Ovary (tissue), 10 donors: ENCODE measurements at places on chromosomes 4 and X.

- no peak for DNase-seq
Measured at GRCh38 chrX:153770601-153771414, 6.8 kb downstream of the PLXNB3 start.

DNA sequence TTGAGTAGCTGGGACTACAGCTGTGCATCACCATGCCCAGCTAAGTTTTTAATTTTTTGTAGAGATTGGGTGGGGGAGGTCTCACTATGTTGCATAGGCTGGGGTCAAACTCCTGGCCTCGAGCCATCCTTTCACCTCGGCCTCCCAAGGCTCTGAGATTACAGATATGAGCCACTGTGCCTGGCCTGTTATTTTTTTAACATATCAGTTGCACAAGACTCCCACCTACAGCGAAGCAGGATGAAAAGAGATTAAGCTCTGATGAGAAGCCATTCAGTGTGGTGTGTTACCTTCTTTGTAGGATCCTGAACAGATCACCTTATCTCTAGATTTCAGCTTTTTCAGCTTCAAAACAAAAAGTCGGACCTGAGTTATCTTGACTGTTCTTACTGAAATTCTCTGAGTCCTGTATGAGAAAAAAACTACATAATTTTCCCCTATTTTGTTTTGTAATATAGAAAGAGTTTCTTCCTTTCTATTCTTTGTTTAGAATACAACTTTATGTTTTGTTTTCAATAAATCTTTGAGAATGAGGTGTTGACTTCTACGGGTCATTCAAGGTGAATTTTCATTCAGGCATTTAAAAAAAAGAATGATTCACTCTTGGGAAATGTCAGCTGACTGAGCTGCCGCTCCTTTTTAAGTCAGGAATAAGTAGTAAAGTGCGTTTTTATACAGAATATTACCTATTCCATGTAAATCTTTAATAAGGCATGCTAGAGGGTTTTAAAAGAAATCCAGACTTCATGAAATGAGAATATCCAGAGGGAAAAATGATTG lies 134.6 kb downstream of the ARSF start:
- no peak for DNase-seq

- DNase-seq: no peak
Measured at GRCh38 chr4:4254666-4255065, 6.6 kb upstream of the TMEM128 start.

DNA sequence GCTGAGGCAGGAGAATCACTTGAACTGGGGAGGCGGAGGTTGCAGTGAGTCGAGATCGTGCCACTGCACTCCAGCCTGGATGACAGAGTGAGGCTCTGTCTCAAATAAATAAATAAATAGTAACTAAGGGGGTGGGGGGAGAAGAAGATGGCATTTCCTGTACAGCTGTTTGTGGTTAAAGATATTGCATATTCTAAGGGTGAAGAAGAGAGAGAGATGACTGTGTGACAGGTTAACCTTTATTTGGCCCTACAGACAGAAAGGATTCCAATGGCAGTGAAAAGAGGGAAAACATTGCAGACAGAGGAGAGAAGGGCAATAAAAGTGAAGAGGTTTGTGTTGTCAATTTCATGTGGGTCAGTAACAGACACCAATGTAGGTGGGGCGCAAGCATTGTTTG lies 9.4 kb downstream of the TASL start:
- DNase-seq: no peak

DNA sequence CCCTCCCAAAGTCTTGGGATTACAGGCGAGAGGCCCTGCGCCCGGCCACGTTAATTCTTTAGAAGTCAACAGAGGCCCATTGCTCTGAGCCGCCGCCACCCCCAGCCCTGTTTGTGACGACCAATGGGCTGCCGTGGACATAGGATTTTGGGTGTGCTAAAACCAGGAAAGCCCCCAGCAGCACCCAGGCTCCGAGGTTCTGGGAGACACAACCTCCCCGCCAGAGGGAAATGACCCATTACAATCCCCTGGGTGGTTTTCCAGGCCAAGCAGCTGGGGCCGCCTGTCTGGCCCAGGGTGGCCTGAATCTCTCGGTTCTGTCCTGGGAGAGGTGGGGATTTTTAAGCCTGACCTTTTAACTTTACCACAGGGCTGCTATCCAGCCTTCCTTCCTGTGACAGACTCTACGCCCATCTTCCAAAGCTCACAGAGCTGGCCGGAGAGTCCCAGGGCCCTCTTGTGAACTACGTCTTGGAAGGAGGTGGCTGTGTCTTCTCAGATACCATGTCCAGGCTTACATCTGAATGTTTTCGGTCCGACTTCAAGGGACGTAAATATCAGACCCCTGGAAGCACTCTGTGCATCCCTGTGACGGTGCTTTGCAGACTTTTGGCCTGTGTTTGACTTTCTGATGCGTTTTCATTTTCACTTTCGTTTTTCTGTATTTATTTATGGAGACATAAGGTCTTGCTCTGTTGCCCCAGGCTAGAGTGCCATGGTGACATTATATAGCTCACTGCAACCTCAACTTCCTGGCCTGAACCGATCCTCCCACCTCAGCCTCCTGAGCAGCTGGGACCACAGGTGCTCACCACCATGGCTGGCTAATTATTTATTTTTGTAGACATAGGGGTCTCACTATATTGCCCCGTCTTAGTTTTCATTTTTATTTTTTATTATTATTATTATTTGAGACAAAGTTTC lies 36.0 kb downstream of the P2RY8 start:
- no peak for DNase-seq

DNA sequence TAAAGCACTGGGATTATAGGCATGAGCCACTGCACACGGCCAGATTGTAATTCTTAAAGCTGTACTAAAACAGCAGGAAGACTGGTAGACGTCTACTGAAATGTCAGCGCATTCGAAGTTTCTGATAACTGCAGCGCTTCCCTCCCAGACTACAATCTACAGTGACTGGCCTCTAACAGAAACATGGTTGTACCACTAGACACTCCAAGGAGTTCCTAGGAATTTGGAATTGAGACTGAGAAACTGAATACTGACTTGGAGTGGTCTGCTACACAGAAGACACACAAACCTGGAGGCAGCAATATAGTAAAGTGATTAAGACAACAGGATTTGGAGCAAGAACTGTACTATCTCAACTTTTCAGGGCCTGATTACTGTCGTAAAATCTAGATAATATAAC lies 937 bp downstream of the HELQ start:
- DNase-seq: no peak

DNA sequence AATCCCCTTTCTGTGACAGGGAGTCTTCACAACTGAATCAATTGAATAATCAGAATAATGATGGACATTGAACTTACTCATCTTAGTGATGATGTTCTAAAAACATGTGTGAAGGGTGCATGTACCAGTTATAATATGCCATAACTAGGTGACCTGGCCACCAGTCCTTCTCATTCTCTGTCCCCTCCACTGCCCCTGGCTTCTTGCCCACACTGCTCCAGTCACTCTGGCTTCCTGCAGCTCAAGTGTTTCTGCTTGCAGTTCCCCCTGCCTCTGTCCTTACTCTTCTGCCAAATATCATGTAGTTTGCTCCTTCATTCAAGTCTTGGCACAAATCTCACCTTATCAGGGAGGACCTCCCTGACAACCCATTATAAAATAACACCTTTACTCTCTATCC lies 168.1 kb upstream of the SLC7A11 start:
- DNase-seq: no peak

DNA sequence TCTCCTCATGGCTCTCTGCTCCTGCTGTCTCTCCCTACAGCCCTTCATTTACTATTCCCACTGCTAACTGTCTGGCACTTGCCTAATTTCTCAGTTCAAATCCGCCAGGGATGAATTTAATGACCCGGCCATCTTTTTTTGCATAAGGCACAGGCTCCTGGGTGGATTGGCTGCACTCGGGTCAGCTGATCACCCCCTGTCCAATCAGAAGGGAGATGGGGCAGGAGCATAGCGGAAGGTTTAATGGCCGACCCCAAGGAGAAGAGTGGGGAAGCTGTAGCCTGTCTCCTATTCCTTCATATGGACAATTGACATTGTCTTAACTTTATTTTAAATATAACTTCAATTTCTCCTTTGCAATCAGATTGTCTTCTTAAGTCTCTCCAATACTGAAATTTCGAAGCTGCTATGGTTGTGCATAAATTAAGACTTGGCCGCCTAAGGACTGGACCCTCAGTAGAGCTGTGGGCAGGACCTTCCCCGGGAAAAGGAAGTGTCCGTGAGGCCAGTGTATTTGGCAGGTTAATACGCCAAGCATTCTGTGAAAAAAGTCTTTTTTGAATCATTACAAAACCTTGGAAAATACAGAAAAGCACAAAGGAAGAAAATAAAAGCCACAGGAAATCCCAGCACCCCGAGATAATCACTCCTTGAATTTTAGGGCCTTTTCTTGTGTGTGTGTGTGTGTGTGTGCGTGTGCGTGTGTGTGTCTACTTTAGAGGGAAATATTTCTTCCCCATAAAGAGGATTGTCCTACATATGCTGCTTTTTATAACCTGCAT lies 55.5 kb downstream of the SMIM20 start:
- no peak for DNase-seq

DNA sequence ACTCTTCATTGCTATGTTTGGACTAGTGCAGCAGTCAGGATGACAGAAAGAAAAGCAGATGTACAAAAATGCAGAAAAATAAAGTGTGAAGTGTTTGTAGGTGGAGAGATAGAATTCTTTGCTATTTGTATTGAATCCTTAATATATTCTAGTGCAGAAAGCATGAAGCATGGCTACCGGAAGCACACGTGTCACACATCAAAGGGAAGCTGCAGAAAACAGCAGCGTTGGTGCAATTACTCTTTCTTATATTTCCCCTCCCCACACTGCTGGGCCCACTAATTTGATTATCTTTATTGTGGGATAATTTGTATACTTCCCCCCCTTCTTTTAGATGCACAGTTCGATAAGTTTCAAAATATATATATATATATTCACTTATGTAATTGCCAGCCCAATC lies 35.9 kb upstream of the TAPT1 start:
- no peak for DNase-seq

DNA sequence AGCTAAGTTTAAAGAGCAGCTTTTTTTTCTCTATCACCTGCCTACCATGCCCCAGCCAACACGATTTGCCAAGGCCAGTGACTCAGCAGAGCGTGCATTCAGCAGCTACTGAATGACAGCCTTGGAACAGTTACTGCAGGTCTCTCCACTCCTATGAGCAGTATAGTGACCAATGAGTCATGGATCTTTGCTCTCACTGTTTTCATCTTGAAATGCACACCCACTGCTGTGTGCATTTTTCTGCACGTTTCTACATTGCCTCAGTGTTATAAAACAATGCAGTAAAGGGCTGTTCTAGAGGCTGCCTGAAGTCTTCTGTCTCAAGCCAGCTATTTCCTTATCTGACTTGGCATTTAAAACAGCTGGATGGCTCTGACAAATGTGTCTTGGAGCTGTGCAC lies 66.0 kb upstream of the C4orf54 start:
- peak; percentile 46 for DNase-seq

- no peak for DNase-seq
Measured at GRCh38 chr4:181138116-181138515, 1105.1 kb upstream of the TENM3 start.

GRCh38 chrX:65574356-65574755 lies 39.8 kb upstream of the LAS1L start:
- no peak for DNase-seq

DNA sequence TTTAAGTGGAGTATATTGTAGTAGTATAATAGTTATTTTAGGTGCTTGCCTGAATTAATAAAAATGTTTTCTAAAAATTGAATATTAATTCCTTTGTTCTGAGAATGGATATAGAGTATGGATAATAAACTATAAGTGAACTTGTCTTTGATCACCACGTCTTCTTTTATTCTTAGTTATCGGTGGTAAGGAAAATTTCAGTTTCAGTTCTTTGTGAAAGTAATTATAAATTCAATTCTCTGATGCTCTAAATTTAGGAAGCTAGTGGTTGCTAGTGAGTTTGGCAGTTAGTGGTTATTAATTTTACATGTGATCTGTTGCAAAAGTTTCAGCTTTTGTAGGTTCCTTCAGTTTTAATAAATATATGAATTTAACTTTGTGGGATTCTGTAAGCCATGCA lies 30.8 kb downstream of the MRPL1 start:
- no peak for DNase-seq

GRCh38 chr4:187903700-187904099 lies 91.9 kb upstream of the ZFP42 start:
- DNase-seq: no peak

DNA sequence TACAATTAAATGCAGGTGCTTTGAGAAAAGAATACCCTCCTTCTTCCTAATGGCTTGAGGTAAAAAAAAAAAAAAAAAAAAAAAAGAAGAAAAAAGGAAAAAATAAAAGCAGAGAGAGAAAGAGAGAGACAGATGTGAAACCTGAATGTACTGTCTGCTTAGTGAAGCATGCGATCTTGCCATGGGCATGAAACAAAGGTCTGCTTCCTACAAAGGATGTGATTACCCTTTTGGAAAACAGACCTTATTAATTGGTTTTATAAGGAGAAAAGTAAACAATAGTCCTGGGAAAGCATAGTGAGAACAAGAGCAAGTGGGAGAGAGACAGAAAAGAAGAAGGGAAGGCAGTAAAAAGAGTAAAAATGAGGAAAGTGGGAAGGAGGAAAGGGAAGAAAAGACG lies 526.1 kb upstream of the PABPC4L start:
- DNase-seq: no peak
